ENCODE measurements at places on chromosomes 7 and 10.

DNA sequence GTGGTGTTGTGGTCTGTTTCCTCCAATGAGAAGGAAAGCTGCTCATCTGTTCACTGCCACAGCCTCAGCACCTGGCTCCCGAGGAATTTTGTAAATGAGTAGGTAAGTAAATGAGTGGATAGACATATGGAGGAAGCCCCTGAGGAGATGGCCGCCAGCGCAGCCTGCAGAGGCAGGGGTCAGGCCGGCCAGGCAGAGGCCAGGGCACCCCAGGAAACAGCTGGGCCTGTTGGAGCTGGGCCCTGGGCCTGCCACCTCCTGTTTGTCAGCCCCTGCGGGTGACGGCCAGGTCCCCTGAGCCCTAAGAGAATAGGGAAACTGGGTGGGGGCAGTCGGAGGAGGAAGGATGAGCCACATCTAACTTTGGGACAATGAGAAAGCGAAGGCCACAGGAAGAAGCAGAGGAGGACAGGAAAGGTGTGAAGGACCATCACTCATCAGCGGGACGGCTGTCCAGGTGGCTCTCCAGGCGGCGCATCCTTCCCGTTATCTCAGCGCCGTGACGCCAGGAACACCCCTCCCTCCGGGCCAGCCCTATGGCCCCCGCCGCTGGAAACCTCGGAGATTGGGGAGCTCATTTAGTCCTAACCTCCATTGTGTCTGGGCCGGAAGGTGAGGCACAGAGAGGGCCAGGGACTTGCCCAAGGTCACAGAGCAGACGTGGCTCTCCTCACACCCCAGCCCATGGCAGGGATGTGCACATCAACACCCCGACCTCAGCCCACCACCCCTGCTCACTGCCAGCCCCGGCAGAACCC, 142.3 kb upstream of the UNC5B start:
- DNase-seq, result no peak

GRCh38 chr7:90346336-90347125, at the start of gene GTPBP10:
Gene GTPBP10, plus strand, starts transcription at chr7:90346716. Its CDS starts 26 bp downstream, at chr7:90346742.
- DNase-seq, result peak; percentile 94

- no peak for DNase-seq
Observed at GRCh38 chr7:157635148-157635500, 298.3 kb downstream of the DNAJB6 start.

GRCh38 chr10:23452033-23452655, 13.3 kb downstream of the OTUD1 start:
- DNase-seq, result no peak

- DNase-seq, result no peak
Observed at GRCh38 chr10:47438857-47439474, 44.9 kb downstream of the ANXA8 start.

- no peak for DNase-seq
Observed at GRCh38 chr10:84397735-84398144, 69.4 kb downstream of the CCSER2 start.

DNA sequence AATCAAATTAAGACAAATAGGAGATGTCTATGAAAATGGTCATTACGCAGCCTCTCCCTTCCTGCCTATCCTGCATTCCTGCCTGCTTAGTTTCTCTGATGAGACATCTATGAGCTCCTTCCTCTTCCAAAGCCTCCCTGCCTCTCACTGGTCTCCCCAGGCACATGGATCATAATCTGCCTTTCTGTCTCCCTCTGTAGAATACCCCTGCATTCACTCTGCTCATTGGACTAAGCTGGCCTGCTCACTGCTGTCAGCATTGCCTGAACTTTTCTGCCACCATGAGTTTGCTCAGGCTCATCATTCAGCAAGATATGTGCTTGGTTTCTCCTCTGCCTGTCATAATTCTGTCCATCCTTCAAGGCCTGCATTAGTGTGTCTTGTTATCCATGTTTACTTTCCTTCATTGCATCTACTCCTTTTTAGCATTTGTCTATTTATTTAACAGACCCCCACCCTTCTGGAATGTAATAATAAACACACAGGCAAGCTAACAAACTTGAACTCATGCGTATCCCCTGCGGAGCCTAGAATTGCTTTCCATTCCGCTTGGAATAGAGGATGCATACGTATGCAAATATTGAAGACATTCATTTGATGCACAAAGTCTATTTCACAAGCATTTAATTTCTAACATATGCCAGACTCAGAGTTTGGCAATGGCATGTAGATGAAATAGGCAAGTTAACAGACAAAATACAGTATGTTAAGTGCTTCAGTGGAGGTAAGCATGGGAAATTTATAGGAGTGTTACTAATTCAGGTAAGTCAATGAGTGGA, 88.3 kb downstream of the PTPRZ1 start:
- no peak for DNase-seq

GRCh38 chr10:119029613-119030420, at the start of gene NANOS1:
Gene NANOS1, plus strand, starts transcription at chr10:119029714. Its CDS starts 88 bp downstream, at chr10:119029802.
- DNase-seq, result peak; percentile 9

DNA sequence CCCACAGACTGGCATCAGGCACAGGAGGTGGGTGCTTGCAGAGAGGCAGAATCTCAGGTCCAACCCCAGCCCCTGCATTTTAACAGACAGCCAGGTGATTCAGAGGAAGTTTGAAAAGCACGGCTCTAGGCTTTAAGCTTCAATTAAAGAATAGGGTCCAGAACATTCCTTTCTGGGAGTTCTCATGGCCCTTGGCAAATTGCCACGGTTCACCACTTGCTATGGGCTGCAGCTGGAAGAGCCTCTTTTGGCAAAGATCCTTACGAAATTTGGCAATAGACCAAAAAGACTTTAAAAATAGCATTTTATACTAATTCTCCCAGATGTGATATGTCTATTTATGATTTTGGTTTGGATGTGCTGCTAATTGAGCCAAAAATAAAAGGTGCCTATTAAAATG, 148.1 kb downstream of the ITGA8 start:
- DNase-seq, result no peak

- DNase-seq, result no peak
Observed at GRCh38 chr7:92421676-92422435, 25.4 kb upstream of the GATAD1 start.

GRCh38 chr10:128068398-128069285, 57.6 kb downstream of the MKI67 start:
- no peak for DNase-seq

- no peak for DNase-seq
Observed at GRCh38 chr10:91672021-91672608, 39.2 kb upstream of the PPP1R3C start.

- DNase-seq, result no peak
Observed at GRCh38 chr7:128045766-128046165, 14.5 kb upstream of the LRRC4 start.

Measured in stimulated activated CD4-positive, alpha-beta T cell treated with anti-CD3 and anti-CD28 coated beads, Interleukin-4, amount 100 ng/mL, for 4 hours (primary cell).